ENCODE measurements at places on chromosomes 7 and 10.

DNA sequence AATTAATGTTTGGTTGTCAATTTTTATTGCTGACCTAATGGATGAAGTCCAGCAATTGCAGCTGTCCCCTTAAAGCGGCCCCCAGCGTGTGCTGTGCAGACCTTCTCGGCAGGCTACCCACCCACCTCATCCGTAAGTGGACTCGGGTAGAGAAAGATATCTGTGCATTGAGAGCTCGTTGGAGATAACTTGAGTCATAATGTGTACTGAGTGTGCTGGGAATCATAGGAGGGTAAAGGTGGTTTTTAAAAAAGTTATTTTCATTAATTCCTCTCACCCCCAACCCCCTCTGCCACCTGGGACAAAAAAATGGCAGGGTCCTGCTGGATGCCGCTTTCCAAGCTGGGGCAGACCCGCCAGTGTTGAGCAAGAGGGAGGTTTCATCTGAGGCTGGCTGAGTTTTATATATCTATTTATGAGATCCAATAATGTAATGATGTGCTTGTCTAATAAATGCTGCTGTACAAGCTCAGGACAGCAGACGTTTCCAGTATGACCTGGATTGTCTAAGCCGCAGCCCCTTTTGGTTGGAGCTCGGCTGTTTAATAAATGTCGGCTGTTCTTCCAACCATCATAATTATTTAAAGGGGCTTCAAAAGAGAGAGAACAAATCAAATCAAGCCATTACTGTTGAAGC lies 119.1 kb downstream of the NKX6-2 start:
- no peak for DNase-seq

- DNase-seq = no peak
Measured at GRCh38 chr10:67088036-67088435, 162.2 kb downstream of the LRRTM3 start.

DNA sequence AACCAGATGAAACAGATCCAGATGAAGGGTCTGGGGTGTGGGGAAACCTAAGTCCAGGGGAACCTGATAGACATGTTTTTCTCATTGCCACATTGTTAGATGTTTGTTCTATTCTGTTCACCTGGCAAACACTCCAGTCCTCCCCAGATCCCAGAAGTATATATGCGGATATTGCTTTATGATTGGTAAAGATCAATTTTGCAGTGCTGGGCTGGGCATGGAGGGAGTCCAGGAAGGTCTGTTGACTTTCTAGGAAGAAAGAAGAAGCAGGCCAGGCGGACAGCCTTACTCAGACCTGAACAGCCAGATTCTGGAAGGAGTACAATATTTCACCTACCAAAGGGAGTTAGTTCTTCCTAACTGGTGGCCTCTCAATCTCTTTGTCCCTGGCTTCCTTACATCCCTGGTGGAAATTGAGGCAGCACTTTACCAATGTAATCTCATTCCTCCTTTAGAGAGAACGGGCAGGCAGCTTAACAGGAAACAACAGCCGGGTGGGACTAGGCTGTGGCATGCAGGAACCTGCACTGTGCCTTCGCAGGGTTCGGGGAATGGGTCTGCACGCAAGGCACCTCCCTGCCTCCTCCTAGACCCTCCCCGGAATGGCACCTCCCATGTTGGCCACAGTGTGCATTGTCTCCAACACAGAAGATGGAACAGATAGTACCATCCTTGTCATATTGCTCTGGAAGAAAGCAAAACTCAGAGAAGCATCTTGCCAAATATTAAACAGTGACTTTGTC lies 930 bp downstream of the GIMAP6 start:
- DNase-seq = no peak

DNA sequence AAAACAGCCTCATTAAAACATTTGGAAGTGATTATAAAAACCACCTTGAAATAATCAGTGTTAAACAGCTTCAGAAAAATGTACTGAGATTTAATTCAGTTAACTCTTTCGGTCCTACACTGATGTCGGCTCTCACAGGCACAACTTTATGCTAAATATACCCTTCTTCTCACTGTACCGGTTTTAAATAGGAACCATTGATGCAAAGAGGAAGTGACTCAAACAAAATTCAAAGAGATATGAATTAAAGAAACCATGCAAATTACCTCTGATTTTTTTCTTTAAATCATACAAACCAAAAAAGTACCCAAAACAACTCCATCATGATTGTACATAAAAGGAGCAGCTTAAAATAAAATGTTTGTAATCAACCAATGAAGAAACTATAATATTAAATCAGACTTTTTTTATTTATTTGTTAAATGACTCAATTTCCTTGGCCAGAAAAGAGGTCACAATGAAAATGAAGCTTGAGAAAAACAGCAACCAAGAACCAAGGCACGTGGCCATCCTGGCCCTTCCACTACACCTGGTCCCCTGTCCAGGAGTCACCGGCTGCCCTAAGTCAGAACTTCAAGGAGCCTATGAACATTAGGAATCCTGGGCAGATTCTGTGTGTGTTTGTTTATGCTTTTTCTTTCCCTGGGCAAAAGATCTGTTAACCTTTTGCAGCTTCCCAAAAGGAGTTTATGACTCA lies 73.0 kb upstream of the CABCOCO1 start:
- no peak for DNase-seq

GRCh38 chr7:72307566-72307965 lies 104.6 kb downstream of the CALN1 start:
- DNase-seq = no peak

GRCh38 chr10:7432884-7433726 lies 22.3 kb upstream of the SFMBT2 start:
- no peak for DNase-seq

All from progenitor cell of endocrine pancreas (in vitro differentiated cells).